ENCODE measurements at places on chromosomes 1 and 21. TPM values are rescaled to one million over a fixed set of nuclear protein-coding genes. Genes with fewer than 3 reads are reported as not detected.

CHIA gene
- total RNA-seq = not detected

HSD3B1 gene
- not detected for total RNA-seq

OR2M3 gene
- total RNA-seq = not detected

NTMT2 gene
- not detected for total RNA-seq

POLR3GL gene
- 20.1 TPM for total RNA-seq

Measured in tongue (tissue), 3 donors.